ENCODE measurements at places on chromosomes 7 and 10.

- DNase-seq, result no peak
Measured at GRCh38 chr7:101128040-101128834, 1.3 kb downstream of the SERPINE1 start.

GRCh38 chr10:89693176-89693575, 8.2 kb upstream of the KIF20B start:
- DNase-seq, result no peak

DNA sequence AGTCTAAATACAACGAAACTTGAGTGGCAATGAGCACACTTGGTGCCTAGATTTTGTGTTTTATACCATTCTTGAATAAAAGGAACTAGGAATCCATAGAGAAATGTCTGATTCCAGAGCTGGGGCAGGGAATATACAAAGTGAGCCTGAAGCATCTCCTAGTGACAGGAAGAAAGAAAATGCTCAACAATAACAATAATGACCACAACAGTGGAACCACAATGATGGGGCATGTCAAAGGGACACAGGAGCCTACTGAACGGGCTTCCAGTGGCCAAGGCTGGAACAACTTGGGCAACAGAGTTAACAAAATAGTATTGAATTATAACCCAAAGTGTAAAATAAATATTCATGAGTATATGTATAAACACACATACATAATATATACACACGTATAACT, 94.4 kb upstream of the ADCY1 start:
- DNase-seq, result no peak

DNA sequence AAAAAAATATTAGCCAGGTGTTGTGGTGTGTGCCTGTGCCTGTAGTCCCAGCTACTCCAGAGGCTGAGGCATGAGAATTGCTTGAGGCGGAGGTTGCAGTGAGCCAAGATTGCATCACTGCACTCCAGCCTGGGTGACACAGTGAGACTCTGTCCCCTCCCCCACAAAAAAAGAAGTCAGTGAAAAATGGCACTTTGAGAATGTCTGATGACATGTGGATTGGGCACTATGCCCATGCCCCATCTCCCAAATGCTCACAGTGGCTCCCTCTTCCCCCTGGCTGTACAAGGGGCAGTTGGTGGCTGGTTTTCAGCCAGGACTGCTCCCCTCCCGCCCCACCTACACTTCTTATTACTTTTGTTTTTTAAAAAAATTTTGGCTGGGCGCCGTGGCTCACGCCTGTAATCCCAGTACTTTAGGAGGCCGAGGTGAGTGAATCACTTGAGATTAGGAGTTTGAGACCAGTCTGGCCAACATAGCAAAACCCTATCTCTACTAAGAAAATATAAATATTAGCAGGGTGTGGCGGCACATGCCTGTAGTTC, 26.1 kb downstream of the IL15RA start:
- no peak for DNase-seq

DNA sequence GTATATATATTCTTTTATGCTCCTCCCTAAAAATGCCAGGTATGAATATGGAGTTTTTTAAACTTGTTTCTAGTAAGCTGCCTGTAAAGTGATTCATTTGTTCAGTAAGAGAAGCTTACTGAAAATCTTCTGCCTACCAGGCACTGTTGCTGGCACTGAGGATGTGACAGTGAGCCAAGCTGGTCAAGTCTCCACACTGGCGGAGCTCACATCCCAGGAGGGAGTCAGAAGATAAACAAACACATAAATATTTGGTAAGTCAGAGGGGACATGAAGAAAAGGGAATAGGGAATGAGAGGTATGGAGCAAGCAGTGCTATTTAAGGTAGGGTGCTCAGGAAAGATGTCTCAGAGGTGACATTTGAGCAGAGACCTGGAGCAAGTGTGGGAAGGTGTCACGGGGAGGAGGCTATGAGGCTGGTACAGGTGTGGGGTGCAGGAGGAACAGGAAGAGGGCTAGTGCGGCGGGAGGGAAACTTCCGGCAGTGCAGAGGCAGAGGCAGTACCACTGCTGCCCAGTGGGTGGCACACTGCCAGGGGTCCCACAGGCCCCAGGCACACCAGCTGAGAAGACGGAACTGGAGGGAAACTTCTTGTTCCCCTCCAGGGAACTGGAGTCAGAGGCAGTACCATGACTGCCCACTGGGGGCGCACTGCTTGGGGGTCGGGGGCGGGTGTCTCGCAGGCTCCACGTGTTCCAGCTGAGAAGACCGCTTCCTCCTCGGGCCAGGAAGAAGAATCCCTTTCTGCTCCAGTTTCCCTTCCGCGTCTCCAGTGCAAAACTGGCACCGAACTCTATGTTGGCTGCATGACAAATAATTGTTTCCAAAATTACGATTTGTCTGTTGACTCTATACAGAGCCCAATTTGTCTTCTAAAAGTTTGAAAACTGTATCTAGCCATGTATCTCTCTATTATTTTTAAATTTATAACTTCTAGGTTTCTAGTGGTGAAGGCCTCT, 161.0 kb downstream of the TEX36 start:
- DNase-seq, result no peak

DNA sequence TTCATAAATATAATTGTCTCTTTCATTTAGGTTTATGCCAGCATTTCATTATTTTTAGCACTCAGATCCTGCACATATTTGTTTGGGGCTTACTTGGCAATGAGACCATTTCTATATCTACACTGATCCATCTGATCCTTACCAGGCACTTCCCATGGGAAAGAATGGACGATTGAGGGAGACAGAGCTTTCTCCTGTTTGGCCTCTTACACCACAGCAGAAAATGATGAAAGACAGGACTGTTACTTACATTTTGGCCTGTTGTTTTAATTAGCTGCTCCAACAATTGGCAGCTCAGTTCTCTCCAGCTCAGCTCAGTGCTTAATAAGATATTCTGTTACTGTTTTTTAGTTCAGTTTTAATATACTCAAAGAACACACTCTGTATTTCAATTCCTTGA, 77.6 kb upstream of the RSU1 start:
- DNase-seq, result no peak

GRCh38 chr10:61758433-61758832, 95.7 kb downstream of the CABCOCO1 start:
- no peak for DNase-seq

- no peak for DNase-seq
Measured at GRCh38 chr10:51896849-51897248, 197.5 kb upstream of the CSTF2T start.

DNA sequence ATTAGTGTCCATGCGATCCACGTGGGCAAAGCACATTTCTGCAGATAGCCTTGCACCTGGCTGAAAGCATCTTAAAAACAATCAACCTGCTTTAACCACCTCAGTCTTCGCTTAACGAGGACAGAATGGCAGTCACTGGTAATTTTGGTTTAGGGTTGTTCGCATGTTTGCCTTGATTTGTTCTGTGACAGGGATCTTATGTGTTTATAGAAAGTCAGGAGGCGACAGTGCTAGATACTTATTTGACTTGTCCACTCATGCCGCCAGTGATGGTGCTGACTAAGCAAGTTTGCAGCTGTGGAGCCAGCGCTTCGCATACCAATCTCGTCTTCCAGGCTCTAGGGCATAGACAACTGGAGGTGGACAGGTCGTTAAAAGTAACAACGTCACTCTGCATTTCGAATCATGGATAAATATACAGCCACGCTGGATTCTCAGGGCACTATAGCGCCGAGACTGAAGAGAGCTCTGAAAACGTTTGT, 1.2 kb upstream of the TMEM243 start:
- no peak for DNase-seq

DNA sequence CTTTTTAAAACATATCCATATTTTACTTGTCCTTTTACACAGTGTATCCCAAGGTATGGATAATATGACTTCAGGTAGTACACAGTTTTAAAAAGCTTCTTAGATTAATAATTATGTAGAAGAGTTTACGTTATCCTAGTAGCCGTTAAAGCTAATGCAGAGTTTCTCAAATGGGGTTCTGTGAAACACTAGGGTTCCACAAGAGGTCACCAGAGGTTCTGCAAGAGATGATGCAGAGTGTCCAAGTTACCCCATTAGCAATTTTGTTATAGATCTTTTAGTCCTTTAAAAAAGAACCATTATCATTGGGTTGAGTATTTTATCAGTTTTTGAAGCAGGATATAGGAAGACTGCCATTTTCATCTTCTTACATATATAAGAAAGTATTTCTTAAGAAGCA, 298.9 kb upstream of the HPS1 start:
- no peak for DNase-seq

DNA sequence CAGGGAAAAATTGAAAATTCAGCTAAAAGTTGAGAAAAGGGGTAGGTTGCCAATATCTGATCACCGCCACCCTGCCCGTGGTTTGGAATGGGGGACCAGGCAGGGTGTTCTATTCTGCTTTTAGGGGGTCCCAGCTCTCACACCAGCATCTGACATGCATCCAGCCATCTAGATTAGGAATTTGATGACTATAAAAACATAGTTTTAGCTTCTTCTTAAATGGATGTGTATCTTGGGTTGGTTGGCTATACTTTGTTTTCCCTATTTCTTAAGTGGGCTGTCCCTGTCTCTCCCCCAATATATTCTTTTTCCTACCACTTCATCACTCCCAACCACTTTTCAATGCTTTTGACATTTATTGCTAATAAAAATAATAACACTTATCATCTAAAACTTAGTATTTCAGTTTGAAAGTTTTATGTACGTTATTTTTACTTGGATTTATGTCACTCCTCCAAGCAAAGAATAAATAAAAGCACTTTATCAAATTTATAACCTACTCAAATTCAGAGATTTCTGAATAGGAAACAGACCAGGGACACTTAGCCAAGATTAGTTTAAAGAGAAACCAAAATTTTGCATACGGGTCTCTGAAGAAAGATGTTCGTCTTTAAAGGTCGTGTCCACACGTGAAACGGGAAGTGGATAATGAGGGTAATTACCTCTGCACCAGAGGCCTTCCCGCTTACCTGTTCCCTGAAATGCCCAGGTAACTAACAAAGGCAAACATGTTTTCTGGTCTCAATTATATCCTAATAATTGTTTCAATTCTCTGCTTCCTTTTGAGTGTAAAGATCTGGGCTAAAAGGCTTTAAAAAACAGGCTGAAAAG, 233.2 kb upstream of the AUTS2 start:
- DNase-seq, result no peak

DNA sequence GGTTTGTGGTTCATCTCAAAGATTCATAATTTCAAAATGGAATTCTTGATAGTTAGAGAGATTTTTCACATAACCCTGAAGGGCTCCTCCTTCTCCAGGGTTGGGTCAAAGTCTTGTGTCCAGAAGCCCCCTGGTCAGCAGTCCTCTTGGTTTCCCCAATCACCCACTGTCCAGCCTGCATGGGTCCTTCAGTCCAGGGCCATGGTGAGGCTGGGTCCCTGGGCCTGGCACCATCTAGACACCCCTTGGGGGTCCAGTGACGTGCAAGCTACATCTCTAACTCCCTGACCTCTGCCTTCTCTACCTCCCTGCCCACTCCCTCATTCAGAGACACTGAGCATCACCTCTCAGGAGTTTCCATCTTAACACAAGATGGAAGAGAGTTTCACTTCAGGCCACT, 26.1 kb downstream of the ANXA8 start:
- no peak for DNase-seq

DNA sequence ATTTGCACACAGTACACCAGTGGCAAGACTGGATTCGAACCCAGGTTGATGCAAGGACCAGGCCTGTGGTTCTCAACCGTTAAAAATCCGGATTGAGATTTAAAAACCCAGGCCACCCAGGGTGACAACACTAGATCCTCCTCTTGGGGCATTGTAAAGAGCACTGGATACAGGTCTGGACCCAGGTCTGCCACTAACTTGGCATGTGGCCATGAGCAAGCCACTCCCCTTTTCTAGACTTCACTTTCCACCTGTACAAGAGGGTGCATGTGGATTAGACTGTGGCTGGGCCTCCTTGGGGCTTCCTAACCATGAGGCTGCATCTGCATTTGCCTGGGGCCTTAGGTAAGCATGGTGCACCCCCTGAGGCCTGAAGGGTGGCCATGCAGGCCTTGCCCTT, 21.7 kb upstream of the SLC29A3 start:
- DNase-seq, result no peak

DNA sequence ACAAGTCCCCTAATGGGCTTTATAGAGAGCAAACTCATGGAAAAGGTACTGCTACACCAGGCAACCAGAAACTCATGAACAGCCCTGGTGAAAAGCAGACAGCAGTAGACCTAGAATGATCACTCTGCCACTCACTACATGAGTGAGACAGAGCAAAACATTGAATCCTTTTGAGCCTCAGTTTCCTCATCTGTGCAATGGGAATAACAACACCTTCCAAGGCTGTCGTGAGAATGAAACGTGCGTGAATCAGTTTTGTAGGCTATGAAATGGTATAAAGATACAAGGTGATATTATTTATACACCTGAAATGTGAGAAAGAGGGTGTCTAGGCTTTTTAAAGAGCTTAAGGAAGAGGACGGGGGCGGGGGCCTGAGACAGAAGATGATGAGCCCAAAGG, 14.3 kb upstream of the PROSER2 start:
- DNase-seq, result no peak

GRCh38 chr7:154620141-154620755, 382.7 kb downstream of the PAXIP1 start:
- DNase-seq, result no peak

GRCh38 chr7:15889507-15889906, 203.0 kb upstream of the MEOX2 start:
- no peak for DNase-seq

DNA sequence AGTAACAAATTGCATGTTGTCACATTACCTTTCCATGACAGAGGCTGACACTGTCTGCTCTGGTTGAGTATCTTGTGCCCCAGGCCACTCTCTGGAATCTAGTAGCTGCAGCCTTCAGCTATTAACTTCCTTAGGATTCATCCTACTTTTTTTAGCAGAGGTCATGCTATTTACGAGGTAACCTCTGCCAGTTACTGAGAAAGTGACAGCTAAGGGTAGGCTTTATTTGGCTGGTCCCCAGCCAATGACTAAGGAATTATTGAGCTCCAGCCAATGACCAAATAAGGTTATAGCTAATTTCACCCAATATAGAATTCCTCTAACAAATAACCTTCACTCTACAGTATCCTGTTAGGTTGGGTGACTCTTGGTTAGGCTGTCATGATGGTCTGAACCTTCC, 1361.7 kb downstream of the XPNPEP1 start:
- no peak for DNase-seq

GRCh38 chr10:4947635-4948596, 15.3 kb upstream of the AKR1C1 start:
- DNase-seq, result no peak

- no peak for DNase-seq
Measured at GRCh38 chr10:128364631-128365030, 238.4 kb upstream of the MKI67 start.

- no peak for DNase-seq
Measured at GRCh38 chr7:1058311-1058710, 14.0 kb downstream of the GPR146 start.

- no peak for DNase-seq
Measured at GRCh38 chr7:131072505-131073091, 255.1 kb upstream of the MKLN1 start.

GRCh38 chr7:19110776-19111175, 6.7 kb downstream of the TWIST1 start:
- DNase-seq, result no peak

Measured in stimulated activated CD8-positive, alpha-beta memory T cell treated with anti-CD3 and anti-CD28 coated beads, Interleukin-4, amount 100 ng/mL, for 1 hour (primary cell).